ENCODE measurements at places on chromosomes 1 and 21.
A peak's percentile ranks its signal among the peaks of the same experiment; 100 is the strongest.

DNA sequence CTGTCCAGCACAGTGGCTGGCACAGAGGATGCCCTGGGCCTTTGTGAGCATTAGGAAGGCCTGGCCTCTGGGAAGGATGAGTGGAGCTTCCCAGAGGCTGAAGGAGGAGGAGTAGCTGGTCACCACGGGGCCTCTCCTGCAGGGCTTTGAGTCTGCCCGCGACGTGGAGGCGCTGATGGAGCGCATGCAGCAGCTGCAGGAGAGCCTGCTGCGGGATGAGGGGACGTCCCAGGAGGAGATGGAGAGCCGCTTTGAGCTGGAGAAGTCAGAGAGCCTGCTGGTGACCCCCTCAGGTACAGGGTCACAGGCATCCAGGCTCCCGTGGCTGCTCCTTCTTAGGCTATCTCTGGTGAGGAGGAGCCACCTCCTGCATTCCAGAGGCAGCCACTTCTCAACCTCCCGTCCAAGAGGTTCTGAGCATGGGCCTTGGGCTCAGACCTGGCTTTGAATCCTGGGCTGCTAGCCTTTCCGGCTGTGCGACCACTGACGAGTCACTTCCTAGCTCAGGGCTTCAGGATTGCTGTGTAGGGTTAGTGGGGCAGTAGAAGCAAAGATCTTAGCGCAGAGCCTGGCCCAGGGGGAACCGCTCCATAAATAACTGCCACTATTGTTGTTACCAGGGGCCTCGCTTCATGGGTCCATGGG, 14.0 kb downstream of the SESN2 start:
- no peak for DNase-seq

DNA sequence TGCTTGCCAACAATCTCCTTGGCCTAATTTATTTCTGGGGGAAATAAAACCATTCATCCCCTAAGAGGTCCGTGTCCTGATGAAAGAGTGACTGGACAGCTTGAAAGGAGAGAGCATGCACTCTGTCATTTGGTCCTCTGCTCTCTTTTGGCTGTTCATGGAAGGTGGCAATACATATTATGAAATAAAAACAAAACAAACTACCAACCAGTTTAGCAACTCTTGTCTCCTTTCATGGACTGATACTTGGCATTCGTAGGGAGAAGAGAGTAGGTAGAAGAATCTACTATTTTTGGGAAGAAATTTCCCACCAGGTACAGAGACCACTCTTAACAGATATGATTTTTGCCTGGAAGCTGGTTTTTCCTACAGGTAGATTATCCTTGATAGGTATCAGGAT, 746 bp upstream of the C1orf116 start:
- DNase-seq, result no peak

DNA sequence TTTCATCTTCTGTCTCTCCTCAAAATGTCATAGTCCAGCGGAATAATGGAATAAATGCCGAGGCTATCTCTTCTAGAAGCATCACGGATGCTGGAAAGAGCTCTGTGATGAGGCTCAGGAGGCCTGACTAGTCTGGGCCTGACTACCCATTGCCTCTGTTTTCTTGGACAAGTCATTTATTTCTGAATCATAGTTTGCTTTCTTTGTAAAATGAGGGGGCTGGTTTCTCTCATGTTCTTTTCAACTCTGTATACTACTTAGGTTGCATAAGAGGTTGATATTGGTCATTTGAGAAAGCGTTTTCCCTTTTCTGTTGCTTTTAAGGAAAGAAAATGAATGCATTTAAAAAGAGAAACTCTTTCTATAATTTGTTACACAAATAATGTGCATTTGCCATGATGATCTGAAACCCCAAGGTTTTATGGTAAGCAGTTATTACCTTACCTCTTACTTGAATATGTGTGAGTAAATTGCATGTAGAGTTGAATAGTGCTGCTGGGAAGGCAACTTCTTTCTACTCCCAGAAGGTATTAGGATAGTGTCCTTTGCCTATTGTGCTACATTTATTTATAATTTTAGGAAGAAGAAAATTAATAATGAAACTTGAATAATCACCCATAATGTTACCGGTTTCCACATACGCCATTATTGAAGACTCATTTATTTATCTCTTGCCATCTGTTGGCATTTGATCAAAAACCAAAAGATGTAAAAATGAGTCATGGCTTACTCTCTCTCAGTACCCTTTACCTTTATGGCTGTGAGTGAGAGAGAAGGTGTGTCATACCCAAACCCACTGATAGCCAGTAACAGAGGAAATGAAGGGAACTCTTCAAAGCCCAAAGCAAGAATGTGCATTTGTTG, 179.1 kb downstream of the FASLG start:
- no peak for DNase-seq

DNA sequence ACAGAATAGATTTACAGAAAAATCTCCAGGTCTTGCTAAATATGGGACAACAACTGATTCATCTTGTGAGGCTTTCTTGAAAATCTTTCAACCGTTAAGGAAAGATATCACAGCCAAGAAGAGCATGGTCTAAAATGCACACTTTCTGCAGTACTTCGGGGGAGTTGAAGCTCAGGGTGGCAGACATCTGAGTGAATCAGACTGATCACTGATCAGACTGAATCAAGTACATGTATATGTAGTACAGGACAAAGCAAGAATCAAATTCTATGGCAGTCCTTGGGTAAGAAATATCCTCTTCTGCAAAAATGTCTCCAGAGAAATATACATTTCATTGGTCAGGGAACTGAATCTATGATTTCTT, 212.4 kb upstream of the SPAG17 start:
- DNase-seq, result no peak

DNA sequence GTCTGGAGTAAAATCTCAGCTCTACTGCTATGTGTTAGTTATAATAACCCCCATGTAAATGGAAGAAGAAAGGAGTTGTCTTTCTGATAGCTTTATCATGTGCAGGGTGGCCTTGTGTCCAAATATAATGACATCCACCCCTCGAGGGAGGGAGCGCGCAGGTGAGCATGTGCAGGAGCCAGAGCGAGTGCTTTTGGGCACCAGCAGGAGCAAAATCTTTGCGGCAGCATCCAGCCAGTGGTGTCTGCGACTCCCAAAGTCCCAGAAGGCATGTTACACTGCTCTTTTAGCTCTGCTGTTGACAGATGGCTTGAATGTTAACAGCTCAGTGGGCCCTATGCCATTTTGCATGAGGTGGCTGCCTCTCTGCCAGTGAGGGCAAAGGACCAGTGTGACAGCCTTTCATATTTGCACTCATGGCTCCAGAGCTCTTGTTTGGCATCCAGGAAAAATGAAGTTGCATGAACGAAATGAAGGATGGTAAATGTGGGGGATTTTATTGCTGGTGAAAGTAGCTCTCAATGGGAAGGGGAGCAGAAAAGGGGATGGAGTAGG, 146.7 kb downstream of the HMCN1 start:
- no peak for DNase-seq

GRCh38 chr1:12745992-12746323, at the start of gene CFAP107:
Gene CFAP107, plus strand, starts transcription at chr1:12746200. Its CDS starts 231 bp downstream, at chr1:12746431.
- peak; percentile 35 for DNase-seq

GRCh38 chr1:107657356-107657755, 307.6 kb downstream of the VAV3 start:
- DNase-seq, result no peak

GRCh38 chr21:37436174-37436573, 69.6 kb downstream of the DYRK1A start:
- DNase-seq, result no peak

- no peak for DNase-seq
These were observed 47.9 kb downstream of the LGR6 start for GRCh38 chr1:202241376-202242079.

DNA sequence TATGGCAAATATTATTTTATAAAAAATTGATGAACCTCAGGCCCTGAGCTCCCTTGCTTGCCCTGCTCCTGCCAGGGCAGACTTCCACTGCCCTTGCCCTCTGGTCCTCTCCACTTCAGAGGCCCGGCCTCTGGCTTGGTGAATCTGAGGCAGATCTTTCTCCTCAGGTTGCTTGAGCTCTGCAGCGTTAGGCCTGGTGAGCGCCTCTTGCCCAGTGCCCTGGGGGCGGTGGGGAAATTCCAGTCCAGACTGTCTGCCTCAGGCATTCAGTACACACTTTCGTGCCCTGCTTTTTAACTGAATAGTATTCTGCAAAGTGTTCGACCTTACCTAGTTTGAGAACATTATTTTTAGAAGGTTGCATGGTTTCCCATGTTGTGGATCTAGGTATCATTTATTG, 98.2 kb downstream of the PCBP3 start:
- no peak for DNase-seq

GRCh38 chr1:31227891-31228568, 11.7 kb downstream of the NKAIN1 start:
- DNase-seq, result no peak

DNA sequence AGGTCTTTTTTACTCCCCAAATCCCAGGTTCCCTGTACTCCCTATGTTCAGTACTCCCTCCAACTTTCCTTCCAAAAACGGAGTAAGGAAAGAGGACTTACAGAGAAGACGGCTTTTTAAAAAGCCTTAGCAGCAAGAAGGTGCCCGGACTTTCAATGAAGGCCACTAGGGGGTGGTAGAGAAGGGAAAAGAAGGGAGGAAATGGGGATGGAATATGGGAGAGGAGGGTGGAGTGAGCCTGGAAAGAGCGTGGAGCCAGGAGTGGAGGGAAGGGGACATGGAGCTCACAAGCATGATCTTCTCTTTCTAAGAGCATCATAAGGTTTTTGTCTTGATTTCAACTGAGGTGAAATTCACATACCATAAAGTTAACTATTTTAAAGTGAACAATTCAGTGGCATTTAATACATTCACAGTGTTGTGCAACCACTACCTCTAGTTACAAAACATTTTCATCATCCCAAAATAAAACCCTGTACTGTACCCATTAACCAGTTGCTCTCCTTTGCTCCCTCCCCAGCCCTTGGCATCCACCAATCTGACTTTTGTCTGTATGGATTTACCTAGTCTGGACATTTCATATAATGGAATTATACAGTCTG, 129.9 kb downstream of the ZNF281 start:
- DNase-seq, result peak; percentile 42

DNA sequence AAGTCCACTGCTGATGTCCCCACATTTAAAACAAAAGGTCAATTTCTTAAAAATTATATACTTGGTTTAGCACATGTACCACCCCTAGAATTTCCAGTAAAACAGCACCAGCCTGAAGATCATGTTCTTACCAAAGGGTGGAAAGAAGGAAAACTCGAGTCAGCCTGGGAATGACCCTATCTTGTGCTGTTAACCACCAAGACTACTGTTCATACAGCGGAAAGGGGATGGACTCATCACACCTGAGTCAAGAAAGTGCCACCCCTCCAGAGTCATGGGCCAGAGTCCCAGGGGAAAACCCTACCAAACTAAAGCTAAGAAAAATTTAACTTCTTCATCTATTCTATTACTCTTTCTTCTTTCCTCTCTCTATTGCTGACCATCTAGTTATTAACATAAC, 113.6 kb upstream of the PPM1J start:
- DNase-seq, result no peak

- DNase-seq, result no peak
These were observed 56.5 kb downstream of the CD46 start for GRCh38 chr1:207808322-207808705.

DNA sequence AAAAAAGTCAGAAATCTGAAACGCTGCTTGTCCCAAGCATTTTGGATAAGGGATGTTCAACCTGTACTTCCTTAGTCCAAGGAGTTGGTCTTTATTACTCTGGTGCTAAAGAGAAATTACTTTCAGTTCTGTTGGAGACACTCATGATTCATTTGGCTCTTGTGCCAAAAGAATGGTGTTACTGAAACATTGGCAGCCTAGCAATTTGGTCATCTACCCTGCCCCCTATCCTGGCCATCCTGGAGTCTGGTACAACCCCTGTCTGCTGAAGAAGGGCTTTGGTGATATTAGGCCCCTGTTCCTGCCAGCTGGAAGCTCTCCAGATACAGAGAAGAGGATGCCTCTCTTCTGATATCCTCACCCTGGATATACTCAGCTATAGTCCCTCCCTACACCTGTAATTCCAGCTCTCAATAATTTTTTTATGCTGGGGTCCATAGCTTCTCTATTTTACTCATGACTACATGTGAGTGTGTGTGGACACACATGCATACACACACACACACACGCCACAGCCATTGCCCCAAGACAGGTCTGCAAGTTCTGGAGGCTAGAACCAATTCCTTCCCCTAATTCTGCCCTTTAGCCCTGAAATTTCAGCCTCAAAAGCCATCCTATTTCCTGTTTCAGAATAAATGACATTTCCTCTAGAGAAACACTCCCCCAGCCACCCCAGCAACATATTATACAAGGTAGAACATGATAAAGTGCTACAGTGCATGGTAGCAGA, 40.0 kb downstream of the LHX8 start:
- no peak for DNase-seq

- DNase-seq, result no peak
These were observed 54.8 kb downstream of the IER5 start for GRCh38 chr1:181143102-181143859.

DNA sequence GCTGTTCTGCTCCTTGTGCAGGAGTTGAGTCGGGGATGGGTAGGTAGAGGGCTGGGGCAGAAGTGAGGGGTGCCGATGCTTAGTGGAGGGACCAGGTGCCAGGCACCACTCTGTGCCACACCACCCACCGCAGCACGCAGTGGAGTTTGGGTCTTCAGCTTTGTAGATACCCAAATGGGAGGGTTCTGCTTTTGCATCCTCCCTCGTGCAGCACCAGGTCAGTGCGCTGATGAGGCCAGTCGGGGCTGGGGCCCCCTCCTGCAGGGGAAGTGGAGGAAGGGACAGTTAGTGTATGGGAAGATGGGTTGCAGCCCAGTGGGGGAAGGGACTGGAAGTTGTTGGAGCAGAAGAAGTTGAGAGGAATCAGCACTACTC, 244.0 kb downstream of the RHOU start:
- DNase-seq, result no peak

GRCh38 chr1:212727386-212728181, 27.9 kb upstream of the BATF3 start:
- DNase-seq, result no peak

GRCh38 chr1:168164771-168165170, 14.0 kb upstream of the TIPRL start:
- DNase-seq, result no peak

- DNase-seq, result no peak
These were observed 57.6 kb downstream of the RIMS3 start for GRCh38 chr1:40607921-40608320.

DNA sequence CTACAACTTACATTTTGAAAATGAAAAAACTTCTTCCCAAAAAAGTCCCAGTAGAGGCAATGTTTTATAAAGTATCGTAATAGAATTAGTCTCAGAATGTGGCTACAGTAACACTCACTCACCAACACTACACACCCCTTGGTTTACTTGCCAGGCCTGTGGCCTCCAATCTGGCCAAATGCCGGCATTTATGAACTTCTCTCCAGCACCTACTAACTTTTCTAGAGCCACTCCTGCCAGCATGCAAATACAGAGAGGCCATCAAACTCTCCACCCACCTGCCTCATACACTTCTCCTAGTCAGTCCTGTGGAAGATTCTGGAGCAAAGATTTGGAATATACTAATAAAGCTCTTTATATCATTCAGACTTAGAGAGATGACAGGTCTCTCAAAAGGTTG, 32.3 kb downstream of the STPG1 start:
- DNase-seq, result no peak

All from DMS153 (cell line).